GM04503 (cell line): ENCODE measurements at places on chromosomes 11 and 22.

GRCh38 chr22:43985532-43985931 is 30.3 kb downstream of the SAMM50 start:
- DNase-seq = no peak

GRCh38 chr11:80783561-80783960 is 1342.7 kb upstream of the TENM4 start:
- DNase-seq = no peak

- no peak for DNase-seq
These were observed 808.6 kb upstream of the RAG2 start for GRCh38 chr11:37406651-37407050.

GRCh38 chr11:102587722-102588121 is 37.4 kb downstream of the MMP20 start:
- no peak for DNase-seq

DNA sequence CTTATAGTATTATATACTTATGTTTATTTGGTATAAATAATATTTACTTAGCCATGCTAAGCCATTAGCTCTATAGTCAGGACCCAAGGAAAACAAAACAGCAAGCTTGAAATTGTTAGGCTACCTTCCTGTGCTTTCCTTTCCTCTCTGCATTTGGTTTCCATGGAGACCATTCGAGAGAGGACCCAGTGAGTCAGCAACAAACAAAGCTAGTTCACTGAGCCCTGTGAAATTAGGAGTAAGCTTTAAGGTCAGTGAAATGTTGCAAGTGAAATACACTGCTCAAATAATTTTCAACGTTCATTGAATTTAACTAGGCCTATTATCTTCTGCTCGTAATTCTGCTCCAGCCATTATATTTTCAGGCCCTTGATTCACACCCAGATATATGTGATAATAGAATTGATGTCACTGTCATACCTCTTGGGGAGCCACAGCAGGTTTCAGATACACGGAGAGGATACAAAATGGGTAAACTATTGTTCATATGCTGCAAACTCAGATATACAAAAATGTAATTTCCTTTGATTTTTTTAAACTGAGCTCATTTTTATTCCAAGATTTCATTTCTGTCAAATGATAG is 9.1 kb upstream of the OR10D3 start:
- peak; percentile 11 for DNase-seq

DNA sequence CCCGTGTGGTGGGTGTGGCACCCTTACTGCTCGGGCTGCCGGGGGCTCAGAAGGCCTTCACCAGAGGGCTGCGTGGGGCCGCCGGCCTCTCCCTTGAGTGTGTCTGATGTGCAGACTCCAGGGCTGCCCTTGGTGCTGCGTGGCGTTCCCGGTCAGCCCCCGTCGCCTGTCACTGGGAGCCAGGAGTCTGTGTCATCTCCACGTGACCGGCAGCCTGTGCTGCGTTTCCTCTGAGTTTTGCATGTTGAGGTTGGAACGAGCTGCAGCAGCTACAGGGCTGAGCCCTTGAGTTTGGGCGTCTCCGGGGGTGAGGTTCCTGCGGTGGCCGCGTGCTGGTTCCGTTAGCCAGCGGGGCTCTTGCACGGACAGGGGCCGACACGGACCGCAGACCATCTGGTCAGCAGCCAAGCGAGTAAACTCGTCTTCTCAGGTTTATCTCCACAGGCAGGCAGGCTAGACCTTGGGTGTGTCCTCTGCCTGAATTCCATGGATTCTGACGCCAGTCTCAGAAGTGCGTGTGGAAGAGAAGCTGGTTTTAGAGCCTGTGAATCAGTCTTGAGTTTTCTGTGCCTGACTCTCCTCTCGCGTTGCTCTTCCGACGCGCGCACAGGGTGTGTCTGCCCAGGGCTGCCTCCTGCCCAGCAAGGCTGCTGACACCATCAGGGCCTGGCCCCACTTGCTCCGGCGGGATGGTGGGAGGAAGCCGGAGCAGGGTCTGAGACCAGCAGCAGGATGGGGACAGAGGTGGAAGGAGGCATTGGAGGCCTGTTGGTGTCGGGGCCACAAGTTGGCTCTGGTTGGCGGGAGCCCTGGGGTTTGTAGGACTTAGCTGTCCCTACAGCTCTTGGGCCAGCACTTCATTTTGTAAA is 10.5 kb downstream of the PTDSS2 start:
- no peak for DNase-seq

- DNase-seq = no peak
These were observed 218.5 kb downstream of the DYNC2H1 start for GRCh38 chr11:103327721-103328120.

GRCh38 chr11:64790205-64791095 is 12.1 kb upstream of the SF1 start:
- DNase-seq = no peak

GRCh38 chr11:118139578-118139977 is 13.0 kb downstream of the SCN4B start:
- DNase-seq = no peak

- DNase-seq = no peak
These were observed 7.6 kb upstream of the SLC39A13 start for GRCh38 chr11:47400768-47401279.

DNA sequence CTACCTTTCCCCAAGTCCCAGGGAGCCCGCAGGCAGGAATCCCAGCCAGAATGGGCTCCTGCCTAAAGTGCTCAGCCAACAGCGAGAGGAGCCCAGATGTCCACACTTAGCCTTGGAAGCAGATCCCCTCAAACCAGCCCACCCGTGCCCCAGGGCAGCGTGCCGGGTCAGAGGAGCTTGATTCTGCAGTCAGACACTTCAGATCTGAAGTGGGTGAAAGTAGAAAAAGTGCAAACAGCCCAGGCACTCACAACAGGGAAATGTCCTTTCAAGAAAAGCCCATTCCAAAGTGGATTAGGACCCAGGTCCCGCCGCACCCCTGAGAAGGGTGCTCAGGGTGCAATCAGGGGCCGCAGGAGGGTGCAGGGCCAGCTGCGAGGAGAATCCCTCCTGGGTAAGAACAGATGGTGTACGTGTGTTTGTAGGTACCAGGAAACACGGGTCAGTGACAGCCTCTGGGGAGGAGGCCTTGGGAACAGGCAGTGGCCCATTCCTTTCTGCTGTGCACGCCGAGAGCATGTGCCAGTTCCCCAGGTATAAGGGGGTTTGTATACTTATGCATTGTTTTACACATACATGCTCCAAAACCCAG is 17.7 kb downstream of the ELFN2 start:
- no peak for DNase-seq

GRCh38 chr22:38777087-38777671 is 16.8 kb downstream of the DNAL4 start:
- DNase-seq = no peak

GRCh38 chr22:40463683-40464082 is 93.3 kb downstream of the SGSM3 start:
- no peak for DNase-seq

DNA sequence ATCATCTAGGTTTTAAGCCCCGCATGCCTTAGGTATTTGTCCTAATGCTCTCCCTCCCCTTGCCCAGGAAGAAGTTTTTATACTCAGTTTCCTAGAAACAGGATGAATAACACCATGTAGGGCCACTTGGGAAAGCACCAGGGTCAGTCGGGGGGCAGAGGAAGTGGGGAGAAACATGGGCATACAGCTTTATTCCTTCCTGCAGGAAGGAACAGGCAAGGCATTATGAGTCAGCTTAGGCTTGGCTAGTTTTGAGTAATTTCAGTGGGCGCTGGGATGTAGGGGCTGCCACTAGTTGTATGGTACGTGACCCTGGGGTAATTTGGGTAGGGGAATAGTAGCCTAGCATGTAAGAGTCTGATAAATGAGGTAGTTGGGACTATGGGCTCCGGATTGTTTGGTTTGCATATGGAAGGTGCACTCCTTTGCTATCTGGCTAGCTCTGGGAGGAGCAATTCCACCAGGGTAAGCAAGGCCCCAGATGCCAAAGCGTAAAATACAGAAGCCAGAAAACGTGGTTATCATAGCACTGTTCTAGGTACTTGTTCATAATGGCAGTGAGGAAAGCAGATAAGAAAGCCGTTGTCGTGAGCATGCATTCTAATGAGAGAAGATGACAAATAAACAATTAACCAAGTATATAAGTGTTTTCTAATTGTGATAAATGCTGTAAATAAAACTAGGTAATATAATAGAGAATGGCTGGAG is 24.8 kb downstream of the ACER3 start:
- DNase-seq = no peak

DNA sequence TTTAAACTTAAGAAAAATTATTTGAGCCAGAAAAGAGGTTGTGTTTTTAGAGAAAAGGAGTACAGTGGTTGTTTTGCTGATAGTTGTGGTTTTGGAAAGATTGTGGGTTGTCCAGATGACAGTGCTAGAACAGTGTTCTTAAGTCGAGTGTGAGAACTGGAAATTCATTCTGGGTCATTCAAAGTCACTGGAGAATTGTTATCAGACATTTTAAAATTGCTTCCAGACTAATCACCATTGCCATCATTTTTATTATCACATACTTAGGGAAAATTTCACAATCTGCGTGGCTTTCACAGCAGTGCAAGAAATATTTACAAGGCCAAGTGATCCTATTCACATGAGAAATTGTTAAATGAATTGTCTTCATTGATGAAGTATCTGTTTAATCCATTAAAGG is 242.2 kb upstream of the DDI1 start:
- peak; percentile 60 for DNase-seq

- no peak for DNase-seq
These were observed 26.2 kb upstream of the POGLUT3 start for GRCh38 chr11:108524422-108524821.

DNA sequence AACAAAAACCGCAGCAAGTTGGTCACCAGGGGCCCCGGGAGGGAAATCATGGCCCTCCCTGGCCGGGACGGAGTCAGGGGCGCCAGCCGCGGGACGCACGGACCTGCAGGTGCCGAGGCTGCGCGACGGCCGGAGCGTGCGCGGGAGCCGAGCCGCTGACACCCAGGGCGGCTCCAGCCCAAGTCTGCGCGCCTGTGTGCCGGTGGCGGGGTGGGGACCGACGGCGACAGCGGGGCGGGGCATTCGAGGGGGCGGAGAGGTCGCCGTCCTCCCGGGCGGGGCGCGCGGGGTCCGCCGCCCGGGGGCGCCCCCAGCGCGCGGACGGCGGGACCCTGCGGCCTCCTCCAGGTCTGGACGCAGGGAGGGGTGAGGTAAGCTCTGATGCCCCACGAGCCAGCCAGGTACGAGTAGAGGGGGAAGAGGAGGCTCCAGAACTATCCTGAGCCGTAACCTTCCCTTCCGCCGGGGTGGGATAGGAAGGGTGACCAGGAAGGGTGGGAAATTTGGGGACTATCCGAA is at the start of gene ESAM:
Gene ESAM, minus strand, starts transcription at position 186 of the 519 bp plus-strand sequence. Its CDS starts 136 bp downstream, at position 50.
- DNase-seq = no peak

GRCh38 chr11:2781408-2782274 is 81.8 kb upstream of the KCNQ1OT1 start:
- DNase-seq = no peak

DNA sequence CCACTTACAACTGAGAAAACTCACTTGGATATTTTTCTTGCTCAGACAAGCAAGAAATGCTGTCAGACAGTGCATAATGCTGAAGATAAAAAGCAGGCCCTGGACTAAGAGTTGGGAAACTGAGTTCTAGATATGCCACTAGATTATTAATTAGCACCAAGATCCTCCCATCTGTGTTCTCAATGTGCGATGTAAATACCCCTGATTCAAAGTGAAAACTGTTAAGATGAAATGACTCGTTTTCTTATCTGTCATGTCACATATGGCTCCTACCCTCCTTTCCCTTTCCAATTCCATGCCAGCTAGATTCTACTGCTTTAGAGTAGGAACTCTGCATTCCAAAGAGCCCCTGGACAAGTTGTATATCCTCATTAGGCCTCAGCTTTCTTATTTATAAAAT is 88.9 kb upstream of the CLNS1A start:
- no peak for DNase-seq

- no peak for DNase-seq
These were observed 5.1 kb upstream of the P2RX6 start for GRCh38 chr22:21009638-21010425.

GRCh38 chr11:133598906-133599305 is 66.6 kb upstream of the OPCML start:
- no peak for DNase-seq

DNA sequence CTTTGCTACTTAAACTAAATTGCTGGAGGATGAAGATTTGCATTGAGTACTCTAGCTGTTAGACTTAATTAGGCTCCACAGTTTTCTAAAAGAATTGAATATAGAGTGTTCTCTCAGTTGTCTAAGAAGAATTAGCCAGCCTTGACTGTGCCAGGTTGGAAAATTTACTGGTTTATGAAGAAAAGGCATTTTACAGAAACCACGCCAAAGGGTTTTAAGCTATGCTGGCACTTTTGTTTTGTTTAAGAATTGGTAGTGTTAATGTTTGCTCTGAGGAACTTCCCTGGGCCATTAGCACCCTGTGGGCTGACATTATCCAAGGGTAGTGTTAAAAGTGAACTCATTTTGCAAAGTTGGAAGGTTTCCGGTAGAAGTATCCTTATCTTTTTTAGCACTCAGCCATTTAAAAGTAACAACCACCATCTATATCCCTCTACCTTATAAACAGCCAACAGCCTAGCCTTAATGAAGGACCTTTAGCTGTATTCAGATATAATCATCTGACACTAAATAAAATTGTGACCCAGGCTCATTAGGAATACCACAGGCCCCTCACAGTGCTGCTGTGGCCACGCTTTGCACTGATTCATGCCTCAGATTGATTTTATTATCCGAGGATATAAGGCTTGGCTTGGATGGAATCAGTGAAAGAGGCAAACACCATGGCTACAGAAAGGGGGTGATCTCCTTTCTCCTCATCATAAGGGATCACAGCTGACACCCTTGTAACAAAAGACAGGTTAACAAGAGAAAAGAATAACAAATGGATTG is 158.9 kb downstream of the NCAM1 start:
- no peak for DNase-seq

DNA sequence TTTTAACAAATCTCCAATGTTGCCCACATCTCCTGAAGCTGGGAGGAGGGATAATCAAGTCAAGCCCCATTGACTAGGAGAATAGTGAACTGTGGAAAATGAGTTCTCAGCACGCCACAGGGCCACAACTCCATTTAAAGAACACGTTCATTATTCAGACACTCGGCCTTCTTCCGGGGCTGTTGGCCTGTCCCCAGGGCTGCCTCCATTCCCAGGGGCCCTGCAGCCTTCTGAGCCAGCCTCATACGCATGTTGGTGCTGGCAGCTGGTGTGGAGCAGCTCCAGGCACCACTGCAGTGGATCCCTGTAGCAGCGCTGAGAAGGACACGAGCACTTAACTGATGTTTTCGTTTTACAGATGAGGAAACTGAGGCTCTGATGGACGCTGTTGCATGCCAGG is 87.5 kb upstream of the RCN1 start:
- DNase-seq = no peak

- no peak for DNase-seq
These were observed 45.3 kb upstream of the GALNT18 start for GRCh38 chr11:11667056-11667455.

GRCh38 chr11:125192183-125192582 is 27.6 kb downstream of the PKNOX2 start:
- no peak for DNase-seq

DNA sequence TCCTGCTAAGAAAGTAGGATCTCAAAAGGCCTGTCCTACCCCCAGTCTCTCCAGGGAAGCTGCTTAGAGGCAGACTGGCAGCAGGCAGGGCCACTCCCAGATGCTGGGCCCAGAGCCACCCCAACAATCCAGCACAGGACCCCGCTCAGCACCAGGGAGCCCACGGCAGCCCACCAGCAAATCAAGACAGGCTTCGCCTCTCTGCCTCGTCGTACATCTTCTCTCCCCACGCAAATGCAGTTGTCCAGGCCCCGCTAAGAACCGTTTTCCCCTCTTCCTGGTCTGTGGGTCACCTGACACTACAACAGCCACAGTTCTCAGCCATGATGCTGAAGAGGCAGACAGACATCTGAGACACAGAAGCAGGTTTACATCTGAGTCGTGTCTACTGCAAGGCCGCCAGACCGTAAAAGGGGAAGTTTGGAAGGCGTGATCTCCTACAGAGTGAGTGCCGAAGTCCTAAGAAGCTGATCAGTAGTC is 51.1 kb downstream of the IGSF9B start:
- no peak for DNase-seq

GRCh38 chr11:60485987-60486386 is 6.6 kb upstream of the MS4A12 start:
- no peak for DNase-seq
